DMS153 (cell line): ENCODE measurements at places on chromosomes 7 and 10.

DNA sequence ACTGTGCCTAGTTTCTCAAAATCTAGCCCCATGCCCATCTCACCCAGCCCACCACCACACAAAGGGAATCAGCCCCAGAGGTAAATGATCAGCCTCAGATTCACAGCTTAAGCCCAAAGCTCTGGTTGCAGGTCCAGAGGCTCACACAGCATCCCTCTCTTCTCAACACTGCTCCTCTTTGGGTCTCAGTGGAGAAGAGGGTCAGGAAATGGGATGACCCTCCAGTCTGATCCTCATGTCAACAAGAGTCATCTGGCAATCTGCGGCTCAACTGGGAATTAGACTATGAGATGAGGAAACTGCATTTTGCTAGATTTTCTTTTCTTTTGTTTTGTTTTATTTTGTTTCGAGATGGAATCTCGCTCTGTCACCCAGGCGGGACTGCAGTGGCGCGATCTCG is 126.2 kb upstream of the PDLIM1 start:
- no peak for DNase-seq

DNA sequence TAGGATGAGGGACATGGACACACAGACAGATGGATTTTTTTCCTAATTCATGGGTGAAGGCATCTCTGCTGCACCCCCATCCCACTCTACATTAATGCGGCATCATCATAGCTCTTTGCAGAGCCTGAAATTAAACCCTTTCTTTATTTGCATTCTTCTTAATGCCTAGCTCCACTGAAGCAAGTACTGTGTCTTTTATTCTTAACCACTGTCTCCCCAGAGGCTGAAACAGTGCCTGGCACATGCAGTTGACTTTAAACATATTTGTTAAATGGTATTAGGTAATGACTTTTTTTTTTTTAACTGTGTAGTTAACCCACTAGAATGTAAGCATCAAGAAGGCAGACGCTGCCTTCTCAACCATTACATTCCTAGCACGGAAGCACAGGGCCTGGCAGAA is 73.5 kb downstream of the SMURF1 start:
- DNase-seq = no peak

GRCh38 chr10:71468363-71469094 is 71.8 kb downstream of the CDH23 start:
- DNase-seq = no peak

GRCh38 chr7:80330434-80330833 is 181.4 kb downstream of the GNAT3 start:
- DNase-seq = no peak

DNA sequence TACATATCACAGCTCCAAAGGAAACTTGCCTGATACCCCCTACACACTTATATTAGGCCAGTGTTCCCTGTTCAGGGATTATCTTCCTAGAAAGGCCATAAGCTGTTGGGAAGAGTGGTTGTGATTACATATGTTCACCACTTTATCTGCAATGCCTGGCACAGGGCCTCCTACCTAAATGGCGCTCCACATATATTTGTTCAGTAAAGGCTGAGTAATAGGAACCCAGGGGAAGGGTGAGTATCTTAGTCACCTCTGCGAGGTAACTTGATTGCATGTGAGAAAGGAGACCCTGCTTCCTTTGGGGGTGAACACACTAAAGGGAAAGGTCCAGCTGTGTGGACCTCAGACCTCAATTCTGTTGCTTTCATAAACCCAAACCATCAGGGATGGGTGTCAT is 896.0 kb downstream of the LRMDA start:
- no peak for DNase-seq

- peak; percentile 82 for DNase-seq
Observed at GRCh38 chr10:95327367-95327766, 36.6 kb upstream of the PDLIM1 start.

DNA sequence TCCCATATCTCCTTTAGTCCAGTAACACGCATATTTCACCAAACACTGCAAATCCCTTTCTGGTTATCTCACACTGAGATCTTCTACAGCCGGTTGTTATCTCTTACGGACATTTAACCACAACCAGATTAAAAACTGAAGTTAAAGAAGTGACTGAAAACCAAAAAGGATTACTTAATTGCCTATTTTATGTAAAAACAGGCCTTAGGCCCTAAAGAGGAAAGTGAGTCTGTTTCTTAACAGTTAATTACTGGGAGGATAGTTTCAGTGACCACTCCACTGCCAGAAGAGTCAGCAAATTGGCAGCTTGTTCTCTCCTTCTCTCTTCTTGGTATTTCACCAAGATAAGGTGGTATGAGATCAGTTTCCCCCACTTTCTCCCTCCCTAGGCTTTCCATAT is 161.9 kb upstream of the MEOX2 start:
- DNase-seq = no peak

DNA sequence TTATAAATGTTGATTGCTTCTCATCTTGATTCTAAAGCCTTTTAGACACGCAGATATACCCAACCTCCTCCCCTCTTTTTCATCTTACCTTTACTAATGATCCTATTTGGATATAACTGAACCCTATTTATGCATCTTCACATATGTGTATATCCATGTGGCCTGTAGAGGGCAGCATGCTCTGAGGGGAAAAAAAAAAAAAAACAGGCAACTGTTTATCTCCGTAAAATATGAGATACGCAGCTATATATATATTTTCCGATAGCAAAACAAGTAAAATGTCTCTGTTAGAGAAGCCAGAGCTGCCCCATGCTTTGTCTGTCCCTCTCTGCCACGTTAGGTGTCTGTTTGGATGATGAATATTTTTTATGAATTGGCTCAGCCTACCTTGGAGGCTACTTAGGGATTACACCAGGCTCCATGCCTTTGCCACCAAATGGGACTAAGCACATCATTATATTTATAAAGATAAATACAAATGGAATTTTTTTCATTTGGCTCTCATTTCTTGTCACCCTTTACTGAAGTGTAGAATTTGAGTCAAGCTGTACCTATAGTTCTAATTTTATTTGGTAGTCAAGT is 174.8 kb upstream of the FZD1 start:
- DNase-seq = peak; percentile 36

DNA sequence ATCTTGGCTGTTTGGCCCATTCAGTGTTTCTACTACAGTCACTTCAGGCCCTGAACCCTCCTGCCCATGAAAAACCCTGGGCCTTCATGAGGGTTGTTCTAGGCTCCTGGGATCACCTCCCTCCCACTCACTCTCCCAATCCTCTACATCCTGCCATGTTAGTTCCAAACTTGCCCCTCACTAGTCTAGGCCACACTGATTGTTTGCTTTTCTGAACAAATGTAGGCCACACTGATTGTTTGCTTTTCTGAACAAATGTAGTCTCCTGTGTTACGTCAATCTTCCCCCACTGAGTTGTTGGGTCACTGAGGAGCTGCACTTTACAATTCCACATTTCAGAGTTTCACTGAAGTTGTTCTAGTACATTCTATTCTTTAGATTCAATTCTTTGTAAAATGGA is 5.3 kb upstream of the ALDH18A1 start:
- DNase-seq = no peak

DNA sequence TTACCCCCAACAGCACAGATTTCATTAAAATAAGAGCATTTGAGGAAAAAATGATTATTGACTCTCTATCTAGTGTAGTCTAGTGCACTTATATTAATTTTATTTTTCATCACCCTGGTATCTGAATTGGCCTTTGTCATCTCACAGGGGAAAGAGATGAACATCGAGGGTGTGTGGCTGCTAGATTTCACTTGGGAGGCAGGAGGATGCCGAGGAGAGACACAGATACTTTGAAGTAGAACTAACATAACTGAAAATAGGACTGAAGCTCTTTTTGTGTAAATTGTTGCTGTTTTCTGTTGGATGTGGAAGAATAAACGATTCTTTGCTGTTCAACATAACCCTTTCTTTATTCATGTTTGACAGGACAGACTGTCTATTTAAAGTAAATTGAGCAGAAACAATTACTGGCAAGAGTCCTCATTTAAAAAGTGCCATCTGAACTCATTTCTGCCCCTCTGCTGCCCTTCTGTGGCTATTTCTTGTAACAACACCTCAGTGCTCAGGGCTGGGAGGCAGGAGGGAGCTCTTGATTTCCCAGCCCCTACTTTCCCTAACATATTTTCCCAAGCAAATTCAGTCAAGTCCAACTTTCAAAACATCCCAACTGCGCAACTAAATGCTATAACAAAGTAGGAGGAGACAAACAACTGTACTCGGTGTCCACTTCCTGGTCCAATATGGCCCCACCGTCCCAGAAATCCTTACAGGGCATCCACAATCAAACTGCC is 15.6 kb downstream of the LYZL1 start:
- peak; percentile 44 for DNase-seq

DNA sequence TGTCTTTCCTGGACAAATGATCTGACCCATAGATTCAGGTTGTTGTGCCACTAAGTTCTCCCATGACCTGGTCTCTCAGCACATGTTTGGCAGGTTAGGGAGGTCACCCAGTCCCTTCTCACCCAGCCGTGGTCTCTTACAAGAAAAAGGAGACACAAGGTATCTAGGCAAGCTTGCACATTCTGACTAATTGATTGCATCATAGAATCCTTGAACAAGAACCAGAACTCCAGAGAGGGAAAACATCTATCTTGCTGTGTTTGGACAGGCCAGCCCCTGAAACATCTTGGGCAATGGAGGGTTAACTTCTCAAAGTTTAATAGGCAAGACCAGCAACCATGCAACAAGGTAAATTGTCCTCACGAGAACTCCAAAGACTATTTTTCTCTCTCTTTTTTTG is 8.5 kb upstream of the HK1 start:
- DNase-seq = no peak

DNA sequence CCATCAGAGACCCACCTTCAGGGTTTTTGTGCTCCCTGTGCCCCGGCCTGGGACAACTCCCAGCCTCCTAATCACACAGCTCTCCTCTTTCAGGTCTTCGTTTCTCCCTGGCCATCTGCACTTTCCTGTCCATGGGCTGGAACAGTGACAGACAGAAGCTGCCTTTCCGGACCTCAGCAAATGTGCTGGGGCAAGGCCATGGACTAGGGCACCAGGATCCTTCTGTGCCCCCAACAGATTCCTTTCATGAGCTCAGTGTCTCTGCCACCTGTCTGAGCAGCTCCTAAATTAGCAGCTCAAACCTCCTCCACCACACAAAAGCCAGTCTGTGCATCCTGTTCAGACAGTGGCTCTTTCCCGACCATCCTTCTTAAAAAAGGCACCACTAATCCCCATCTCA is 41.9 kb upstream of the FRMD4A start:
- no peak for DNase-seq

GRCh38 chr7:120838281-120838682 is 19.7 kb downstream of the TSPAN12 start:
- no peak for DNase-seq

- no peak for DNase-seq
Observed at GRCh38 chr7:1377111-1377909, 82.0 kb downstream of the MICALL2 start.

GRCh38 chr7:22935269-22935668 is 78.7 kb downstream of the HYCC1 start:
- DNase-seq = no peak

DNA sequence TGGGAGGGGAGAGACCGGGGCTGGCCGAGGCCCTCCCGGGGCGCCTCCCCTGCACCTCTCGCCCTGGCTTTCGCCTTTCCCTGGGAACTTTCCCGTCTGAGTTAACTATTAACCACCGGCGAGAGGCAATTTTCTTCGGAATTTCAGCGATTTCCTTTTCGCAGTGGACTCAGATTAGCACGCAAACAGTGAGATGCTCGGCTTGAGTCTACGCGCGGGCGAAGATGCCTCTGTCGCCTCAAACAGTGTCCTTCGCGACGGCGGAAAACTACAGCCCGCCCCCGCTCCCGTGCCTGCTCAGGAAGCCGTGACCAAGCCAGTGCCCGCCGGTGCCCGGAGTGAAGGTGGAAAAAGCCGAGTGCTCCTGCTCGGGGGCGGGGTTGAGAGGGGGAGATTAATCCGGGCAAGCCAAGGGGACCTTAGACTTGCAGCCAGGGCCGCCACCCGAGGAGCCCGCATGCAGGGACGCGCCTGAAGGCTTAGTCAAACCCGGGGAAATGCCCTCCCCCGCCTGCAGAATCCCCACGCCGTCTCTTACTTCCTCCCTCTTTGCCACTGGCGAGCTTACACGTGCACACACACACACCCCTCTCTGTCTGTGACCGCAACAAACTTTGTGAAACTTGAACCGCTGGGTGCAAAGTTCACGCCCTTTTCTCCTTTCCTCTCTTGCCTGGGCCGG is 14.5 kb upstream of the PAX2 start:
- no peak for DNase-seq

- no peak for DNase-seq
Observed at GRCh38 chr10:16626697-16627096, 105.0 kb upstream of the C1QL3 start.
